ENCODE measurements at places on chromosomes 13 and 19.
A peak's percentile ranks its signal among the peaks of the same experiment; 100 is the strongest.

GRCh38 chr19:6252066-6252465, 27.7 kb downstream of the MLLT1 start:
- peak; percentile 49 for DNase-seq

DNA sequence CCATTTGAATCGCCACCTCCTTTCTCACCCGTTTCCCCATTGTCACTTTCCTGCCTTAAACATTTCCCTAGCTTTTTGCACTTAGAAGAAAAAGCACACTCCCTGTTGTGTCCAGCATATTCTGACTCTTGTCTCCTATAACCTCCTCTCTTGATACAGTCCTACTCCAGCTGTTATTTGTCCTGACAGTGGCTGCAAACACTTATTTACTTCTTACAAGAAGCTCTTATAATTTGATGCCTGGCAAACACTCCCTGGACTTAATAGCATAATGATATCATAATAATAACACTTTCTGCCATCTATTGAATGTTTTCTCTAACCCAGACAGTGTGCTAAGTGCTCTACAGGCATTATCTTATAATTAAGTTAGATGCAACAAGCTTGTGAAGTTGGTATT, 76.6 kb downstream of the DGKH start:
- no peak for DNase-seq

GRCh38 chr19:43309466-43309865, 40.1 kb upstream of the PSG9 start:
- no peak for DNase-seq

GRCh38 chr13:48695776-48696175, 42.0 kb downstream of the CYSLTR2 start:
- no peak for DNase-seq

DNA sequence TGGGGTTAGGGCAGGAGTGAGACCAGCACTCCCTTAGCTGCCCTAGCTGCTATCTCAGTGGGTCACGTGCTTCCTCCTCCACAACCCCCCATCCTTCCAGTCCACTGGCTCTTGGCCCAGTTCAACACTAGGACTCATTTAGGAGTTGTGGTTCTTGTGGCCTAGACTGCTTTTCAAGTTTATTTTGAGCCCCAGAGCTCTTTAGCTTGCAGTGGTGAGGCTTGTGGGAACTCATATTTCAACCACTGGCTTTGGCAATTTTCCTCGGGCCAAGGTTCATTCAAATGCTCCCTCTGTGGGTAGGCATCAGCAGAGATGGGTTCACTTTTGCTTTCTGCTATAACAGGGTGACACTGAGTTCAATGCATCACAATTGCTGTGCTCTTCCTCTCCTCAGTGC, 436.2 kb upstream of the SLITRK5 start:
- DNase-seq = no peak

DNA sequence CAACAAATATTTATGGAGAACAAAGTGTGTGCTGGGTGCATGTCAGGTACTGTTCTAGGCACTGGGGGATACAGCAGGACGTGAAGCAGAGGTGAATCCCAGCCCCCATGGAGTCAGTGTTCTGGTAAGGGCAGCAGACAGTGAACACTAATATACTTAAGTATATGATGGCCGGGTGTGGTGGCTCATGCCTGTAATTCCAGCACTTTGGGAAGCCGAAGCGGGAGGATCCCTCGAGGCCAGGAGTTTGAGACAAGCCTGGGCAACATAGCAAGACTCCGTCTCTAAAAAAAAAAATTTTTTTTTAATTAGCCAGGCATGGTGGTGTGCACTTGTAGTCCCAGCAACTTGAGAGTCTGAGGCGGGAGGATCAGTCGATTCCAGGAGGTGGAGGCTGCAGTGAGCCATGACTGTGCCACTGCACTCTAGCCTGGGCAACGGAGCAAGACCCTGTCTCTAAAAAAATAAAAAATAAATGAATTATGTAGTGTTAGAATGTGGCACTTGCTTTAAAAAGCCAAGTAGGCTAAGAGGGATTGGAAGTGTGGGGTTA, 22.6 kb downstream of the CHST8 start:
- DNase-seq = no peak

GRCh38 chr19:19214159-19214490, 2.4 kb downstream of the NCAN start:
- DNase-seq = no peak

GRCh38 chr19:5644037-5644436, 21.2 kb downstream of the SAFB start:
- no peak for DNase-seq

DNA sequence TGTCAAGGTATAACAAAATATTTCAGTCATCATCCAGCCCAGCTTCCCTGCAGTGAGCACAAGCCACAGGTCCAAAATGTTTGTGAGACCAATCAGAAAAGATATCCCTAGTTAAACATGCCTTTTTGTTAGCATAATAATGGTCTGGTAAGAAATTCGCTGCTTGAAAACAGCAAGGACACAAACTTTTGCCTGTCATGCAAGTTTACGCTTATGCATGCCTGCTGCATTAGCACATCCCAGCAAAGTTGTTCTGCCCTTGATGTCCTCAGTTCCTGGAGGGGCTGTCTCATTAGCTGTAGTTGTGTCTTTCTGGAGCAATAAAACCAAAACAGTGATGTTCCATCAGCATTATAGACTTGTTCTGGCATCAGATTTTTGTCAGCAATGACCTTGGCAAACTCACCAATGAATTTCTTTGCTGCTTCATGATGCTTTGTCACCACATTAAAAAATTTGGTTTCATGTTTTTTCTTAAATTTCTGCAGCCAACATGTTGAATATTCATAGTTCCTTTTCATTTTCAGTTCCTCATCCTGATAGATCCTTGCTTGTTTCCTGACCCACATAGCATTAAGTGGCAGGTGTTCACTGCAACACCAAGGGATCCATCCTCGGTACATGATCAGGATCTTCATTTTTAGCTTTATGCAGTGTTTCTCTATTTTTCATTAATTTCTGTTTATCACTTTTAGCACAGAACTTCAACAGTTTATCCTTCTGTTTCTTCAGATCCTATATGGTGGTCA, 72.0 kb upstream of the GPR183 start:
- DNase-seq = no peak

DNA sequence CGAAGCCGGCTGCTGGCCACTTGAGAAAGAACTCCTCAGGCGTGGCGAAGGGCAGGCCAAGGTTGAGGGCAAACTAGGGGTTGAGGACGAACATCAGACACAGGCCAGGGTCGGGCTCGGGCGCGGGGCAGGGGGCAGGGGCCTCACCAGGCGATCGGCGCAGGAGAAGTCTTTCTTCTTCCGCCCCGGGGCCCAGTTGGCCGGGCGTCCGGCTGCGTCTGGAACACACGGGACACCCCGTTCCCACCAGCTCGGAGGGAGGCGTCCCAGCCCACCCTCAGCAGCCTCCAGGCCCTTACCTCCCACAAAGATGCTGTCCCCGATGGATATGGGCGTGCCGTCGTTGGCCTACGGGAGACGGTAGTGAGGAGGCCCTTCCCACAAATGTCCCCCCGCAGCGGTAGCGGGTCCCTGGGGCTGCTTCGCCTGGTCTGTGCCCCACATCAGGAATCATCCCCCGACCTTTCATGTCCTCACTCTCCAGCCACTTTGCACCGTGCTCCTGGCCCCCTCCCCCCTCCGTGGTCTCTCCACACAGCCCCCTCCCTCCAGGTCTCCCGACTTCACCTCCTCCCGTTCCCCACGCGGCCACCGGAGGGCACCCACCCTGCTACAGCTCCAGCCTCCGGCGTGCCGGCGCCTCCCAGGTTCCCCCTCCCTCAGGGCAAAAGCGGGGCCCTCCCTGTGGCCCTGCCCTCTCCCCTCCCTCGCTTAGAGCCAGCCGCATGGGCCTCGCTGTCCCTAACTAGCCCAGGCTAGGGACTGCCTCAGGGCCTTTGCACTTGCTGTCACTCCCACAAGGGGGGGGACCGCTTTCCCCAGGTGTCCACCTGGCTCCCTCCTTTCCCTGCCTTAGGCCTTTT, 4.8 kb downstream of the PNKP start:
- DNase-seq = no peak

GRCh38 chr13:105804561-105805190, 730.8 kb downstream of the EFNB2 start:
- DNase-seq = no peak

GRCh38 chr19:41877916-41878905, 1.1 kb downstream of the CD79A start:
- no peak for DNase-seq

DNA sequence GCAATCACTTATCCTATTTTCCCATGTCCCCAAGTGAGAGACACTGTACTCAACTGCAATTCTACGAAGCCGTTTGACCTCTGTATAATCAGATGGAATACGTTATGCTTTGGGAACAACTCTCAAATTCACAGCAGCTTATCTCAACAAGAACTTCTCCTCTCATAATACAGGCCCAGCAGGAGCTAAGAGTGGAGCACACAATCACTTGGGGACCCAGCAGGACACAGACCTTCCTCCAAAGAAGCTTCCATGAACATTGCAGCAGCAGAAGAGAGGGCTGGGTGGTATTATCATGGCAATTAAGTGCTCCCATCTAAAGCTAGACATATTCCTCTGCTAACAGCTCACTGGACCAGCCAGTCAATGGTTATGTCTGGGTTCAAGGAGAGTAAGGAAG, 428.3 kb upstream of the MIR17HG start:
- DNase-seq = no peak

DNA sequence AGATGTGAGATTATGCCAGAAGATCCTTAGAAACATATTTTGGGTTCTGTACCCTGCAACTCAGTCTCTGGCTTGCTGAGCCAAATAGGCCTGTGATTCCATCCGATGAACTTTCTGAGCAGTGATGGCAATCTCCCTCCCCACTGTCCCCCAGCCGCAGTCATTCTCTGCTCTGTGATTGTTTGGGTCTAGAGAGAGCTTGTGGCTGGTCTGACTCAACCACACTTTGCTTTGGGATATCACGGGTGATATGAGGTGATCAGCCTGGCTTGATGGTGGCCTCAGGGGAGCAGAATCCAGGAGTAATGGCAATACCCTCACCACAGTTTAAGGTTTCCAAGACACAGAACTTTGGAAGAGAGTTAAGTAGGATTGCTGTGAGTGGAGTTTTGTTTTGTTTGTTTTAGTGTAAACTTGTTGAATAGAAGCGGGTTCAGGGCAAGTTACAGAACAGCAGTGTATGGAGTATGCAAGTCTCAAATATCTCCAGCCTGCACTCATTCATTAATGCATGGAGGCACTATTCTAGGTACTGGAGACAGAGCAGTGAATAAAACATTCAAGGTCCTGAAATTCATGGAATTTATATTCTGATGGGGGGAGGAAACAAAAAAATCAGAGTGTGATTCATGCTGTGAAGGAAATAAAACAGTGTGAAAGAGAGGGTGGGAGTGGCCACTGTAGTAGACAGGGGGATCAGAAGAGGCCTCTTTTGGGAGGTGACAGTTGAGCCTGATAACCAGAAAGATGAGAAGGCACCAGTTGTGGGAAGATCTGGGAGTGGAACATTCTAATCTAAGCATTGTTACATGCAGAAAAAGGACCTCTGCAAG, 5.3 kb downstream of the SAMD4B start:
- DNase-seq = no peak
